ENCODE measurements at places on chromosomes 3 and 15.
A peak's percentile ranks its signal among the peaks of the same experiment; 100 is the strongest.

GRCh38 chr15:94576889-94577533 is 345.6 kb downstream of the MCTP2 start:
- DNase-seq: no peak

DNA sequence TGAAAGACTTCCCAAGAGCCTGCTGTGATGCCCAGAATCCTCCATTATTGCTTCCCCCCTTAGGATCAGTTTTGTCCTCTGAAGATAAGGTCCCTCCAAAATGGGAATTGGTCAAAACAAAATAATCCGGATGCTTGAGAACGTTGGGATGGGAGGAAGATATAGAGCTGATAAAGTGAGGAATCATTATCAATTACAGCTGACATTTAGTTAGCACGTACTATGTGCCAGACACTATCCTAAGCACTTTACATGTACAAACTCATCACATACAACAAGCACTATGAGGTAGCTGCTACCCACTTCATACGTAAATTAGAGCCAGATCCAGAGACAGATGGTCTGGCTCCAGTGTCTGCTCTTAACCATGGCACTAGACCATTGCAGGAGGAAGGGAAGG is 6.6 kb upstream of the RPP25 start:
- no peak for DNase-seq

DNA sequence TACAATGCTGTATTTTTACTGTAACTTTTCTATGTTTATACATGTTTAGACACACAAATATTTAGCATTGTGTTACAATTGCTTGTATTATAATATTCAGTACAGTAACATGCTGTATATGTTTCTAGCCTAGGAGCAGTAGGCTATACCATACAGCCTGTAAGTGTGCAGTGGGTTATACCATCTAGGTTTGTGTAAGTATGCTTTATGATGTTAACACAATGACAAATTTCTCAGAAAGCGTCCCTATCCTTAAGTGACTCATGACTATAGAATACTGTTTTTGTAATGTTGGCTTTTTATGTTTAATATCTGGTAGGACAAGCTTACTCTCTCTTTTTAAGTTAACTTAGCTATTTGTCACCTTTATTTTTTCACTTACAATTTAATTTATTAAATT is 127.5 kb upstream of the THRB start:
- DNase-seq: no peak

DNA sequence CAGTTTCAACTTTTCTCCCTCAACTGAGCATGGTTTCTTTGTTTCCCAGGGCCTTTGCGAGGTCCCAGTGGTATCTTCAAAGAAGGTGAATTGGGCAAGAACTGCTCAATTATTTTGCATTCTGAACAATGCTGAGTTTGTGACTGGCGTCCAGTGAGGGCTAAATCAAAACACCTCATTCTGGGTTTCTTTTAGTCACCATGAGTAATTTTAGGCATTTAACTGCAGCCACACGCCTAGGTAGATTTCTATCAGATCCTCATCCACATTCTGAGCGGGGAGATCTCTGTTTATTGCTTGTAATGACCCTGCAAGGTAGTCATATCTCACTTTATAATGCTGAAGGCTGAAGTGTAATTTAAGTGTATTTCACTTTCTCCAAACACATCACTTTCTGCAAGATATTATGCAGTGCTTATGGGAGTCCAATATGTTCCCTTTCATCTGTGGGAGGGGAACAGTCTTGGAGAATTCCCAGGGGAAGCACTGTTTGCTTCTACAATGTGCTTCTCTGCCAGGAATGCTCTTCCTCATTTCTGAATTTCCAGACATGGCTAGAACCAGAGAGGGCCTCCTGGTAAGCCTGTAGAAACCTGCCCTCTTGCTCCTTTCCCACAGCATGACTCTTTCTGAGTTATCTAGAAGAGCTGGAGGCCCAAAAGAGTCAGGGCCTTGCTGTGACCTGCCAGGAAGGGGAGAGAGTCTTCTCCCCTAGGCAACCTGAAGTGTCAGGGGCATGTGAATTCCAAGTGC is 91.7 kb downstream of the FRMD4B start:
- DNase-seq: no peak

DNA sequence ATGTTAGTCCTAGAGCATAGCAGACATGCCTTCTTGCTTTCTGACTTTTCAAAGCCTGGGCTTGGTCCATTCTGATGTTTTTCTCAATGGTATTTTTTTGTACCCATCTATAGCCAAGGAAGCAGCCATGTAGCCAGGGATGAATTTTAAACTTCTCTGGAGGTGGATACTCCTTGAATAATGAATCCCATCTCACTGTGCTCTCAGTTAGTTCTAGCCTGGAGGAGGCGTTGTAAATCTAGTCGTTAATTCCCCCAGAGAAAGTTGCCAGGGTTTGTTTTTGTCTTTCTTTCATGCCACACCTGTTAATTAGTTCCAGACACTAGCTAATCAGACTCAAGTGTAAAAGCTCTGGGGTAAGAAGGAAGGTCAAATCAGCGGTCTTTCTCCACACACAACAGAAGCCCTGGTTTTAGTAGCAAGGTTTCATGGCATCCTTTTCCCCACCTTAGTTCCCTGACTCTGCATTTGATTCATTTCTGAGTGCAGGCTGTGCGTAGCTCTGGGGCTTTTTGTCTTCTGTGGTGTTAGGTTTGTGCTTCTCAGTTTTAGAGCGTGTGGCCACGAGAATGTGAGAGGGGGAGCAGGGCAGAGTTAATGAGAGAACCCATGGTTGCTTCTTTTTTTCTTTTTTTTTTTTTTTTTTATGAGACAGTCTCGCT is 19.7 kb downstream of the PTPRG start:
- no peak for DNase-seq

DNA sequence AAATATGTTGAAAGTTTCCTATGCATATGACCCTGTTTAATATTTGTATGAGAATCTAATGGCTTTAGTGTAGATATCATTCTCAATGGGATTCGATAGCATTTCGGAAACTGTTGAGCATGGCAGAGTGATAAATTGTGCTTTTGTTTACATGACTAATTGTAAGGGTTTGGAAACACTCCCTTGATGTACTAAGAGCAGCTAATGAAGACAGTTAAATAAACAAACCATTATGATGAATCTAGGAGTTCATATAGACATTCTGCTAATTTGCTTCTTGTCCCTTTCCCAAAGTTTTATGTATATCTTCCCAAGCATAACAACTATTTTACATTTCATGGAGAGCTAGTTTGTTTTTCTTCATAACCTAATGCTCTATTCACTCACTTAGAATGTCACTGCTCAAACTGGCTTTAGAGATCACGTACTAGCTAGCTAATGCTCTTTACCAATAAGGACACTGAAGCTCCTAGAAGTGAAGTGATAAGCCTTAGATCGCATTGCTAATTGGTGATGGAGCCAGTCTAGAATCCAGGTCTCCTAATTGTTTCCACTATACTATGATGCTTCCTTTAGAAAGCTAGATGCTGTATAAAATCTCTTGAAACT is 140.8 kb downstream of the TP63 start:
- DNase-seq: no peak

DNA sequence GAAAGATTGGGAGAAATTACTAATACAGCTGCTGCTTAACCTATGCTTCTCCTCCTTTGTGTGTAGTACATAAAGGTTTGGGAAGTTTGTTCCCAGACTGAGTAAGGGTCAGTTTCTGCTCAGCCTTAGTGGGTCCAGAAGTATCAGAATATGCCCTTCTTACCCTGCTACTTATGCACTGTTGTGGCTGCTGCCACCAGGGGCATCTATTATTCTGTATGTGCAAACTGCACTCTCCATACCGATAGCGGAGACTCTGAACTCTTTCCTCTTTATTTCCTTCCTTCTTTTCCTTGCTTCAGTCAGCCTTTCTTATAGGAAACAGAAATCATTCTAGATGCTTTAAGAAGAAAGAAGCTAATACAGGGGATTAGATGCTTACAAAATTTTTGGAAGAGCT is 4.0 kb downstream of the NEDD4 start:
- no peak for DNase-seq

- DNase-seq: no peak
Observed at GRCh38 chr15:52183562-52184173, 7.5 kb downstream of the GNB5 start.

GRCh38 chr3:52845157-52845556 is 10.3 kb upstream of the MUSTN1 start:
- DNase-seq: no peak

GRCh38 chr3:129597087-129597999 is 9.1 kb downstream of the PLXND1 start:
- no peak for DNase-seq

DNA sequence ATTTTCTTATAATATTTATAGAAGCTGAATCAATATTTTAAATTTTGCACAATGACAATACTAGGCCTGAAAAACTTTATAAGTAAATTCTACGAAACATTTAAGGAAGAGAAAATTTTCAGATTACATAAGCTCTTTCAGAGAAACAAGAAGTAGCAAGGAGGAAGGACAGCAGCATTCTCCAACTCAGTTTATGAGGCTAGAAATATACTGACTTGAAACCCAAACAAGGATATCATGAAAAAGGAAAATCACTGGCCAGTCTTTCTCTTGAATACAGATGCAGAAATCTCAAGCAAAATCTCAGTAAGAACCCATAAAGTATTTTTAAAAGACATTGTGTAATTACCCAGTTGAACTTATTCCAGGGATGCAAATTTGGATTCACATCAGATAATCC is 121.3 kb downstream of the STAC start:
- no peak for DNase-seq

DNA sequence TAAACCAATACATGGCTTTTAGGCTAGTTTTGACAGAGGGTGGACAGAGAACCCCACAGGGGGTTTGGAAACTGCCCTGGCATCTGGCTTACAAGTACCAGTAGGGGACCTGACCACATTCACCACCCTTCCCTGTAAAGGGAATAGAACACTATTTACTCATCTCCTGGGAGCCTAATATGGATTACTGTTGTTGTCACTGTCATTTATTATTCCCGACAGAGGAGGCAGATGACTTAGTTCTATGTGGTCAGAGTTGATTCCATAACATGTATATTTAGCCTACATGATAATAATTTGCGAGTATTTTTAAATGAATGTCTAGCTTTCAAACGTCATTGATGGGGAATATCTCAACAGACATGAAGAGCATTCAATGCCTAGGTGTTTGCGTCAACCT is 15.9 kb downstream of the ZBTB38 start:
- no peak for DNase-seq

DNA sequence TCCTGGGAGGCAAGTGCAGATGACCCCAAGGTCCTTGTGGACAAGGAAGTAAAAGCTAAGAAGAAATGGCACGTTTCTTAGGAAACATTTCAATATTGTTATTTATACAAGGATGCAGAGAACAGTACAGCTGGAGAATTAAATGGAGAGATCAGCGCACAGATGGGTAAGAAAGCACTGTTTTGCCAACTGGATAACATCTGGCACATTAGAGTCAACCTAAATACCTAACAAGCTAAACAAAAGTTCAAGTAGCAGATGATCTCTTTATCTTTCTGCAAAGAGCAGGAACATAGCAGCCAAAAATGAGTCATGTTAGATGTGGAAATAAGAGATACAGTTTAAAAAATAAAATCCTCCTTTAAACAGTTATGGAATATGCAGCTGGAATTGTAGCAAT is 15.7 kb upstream of the DPPA4 start:
- DNase-seq: no peak

GRCh38 chr3:125058959-125059358 is 3.2 kb upstream of the HEG1 start:
- no peak for DNase-seq

GRCh38 chr15:24067733-24068501 is 380.8 kb upstream of the NDN start:
- DNase-seq: no peak

DNA sequence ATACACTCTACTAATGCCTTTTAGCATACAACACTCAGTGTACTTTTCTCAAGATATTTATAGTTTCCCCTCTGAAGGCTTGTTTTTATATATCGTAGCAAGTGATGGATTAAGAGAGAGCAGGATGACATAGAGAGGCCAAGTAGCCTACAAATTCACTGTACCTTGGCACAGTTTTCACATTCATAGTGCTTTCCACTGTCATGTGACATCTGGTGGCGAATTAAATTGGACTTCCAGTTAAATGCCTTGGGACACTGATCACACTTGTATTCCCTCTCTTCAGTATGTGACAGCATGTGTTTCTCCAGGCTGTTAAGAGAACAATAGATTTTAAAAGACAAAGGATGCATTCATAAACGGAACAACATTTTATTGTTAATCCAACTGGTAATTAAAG is 541.1 kb downstream of the MECOM start:
- DNase-seq: no peak

DNA sequence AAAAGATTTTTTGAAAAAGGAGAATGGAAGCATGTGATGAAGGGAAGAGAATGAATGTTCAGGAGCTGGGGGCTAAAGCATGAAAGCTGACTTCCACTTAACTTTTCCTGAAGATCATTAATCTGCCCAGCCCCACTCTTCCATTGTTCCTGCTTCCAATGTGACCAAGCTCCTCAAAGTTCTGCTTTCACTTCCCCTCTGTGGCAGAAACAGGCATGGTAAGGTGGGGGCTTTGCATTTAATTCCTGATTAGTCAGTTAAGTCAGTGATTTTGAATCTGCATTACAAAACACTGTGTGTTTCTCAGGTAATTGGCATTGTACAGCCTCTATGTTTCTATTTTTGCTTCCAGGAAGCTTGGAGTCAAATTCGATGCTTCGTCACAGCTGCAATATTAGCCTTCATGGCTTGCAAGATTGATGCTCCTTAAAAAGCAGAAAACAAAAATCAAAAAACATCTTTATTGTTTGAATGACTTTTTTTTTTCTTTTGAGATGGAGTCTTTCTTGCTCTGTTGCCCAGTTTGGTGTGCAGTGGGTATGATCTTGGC is 7.3 kb upstream of the TM6SF1 start:
- no peak for DNase-seq

- DNase-seq: peak; percentile 47
Observed at GRCh38 chr3:48952510-48953118, 34.0 kb downstream of the ARIH2 start.

GRCh38 chr15:68218847-68219798 is 10.4 kb downstream of the CLN6 start:
- peak; percentile 29 for DNase-seq

- no peak for DNase-seq
Observed at GRCh38 chr3:77412021-77412438, 372.1 kb downstream of the ROBO2 start.

DNA sequence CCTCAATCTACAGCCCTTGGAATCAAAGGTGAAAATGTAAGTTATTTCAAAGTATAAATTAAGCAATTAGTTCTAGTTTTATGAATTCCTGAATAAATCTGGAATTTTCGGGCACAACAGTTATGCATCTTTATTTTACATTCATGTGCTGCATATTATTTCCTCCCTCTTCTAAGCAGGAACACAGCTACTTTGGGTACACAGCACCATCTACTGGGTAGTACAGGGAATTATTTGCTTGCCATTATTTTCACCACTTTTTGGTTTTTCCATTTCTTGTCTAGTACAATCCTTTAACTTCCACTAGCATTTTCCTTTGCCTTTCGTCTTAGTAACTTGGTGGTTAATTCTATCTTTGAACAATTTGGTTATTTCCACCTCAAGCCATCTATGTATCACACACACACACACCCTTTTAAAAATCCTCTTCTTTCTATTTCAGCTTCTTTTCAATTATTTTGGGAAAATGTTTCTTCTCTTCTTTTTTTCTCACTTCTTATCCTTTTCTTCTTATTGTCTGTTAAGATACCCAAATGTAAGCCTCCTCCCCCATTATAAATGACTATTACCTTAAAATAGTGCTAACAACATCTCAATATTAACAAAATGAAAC is 451.0 kb downstream of the MFSD1 start:
- DNase-seq: no peak

Data from ecto neural progenitor cell (in vitro differentiated cells).